ENCODE measurements at places on chromosomes 11 and 22. TPM values are rescaled to one million over a fixed set of nuclear protein-coding genes. Genes with fewer than 3 reads are reported as not detected.

Gene ACTN3
- not detected for total RNA-seq

Gene RPS3
- total RNA-seq = 3,914 TPM

Gene OR8K5
- not detected for total RNA-seq

DNA sequence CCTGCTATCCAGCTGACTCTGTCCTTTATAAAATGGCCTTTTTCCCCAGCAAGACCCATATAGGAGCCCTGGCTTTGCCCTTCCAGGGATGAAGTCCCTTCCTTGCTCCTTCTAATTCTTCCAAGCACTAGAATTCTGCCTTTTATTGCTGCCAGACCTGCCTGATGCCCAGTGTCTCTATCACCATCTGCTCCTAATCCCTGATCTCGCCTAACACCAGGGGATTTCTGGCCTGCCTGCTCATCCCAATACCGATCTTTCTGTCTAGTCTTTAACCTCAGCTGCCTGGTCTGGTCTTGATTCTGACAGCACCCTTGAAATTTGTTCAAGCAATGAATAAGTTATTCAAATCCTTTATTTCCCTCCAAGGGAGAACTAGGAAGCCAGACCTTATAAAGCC, 150.2 kb downstream of the SPON1 start:
- DNase-seq = no peak

- no peak for DNase-seq
Measured at GRCh38 chr11:119480380-119481020, 57.5 kb upstream of the THY1 start.

DNA sequence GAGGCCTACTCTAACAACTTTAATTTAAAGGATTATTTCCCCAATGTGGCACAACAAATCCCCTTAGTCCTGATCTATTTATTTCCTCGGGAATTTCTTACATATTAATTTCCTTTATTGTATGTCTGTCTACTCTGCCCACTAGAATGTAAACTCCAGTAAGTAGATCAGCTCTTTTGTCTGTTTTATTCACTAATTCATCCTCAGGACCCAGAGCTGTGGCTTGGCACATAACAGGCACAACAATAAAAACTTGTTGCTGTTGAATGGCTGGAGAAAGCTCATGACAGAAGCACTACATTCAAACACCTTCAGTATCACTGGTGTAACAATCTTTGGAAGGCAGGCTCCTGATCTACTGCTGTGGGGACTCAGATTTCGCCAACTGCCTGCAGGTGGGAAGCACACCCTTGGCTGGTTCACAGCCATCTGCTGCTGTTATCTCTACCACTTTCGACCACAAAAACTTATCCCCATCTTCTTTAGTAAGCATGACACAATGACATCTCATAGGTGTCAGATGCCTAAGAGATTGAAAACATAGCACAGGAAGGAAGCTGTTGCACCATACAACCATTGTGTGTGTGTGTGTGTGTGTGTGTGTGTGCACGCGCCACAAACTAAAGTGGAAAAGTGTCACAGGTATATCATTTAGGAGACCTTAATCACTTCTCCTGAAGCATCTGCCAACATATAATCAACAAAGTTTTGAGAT, 11.9 kb downstream of the HIRA start:
- no peak for DNase-seq
